ENCODE measurements at places on chromosomes 6 and 20.

DNA sequence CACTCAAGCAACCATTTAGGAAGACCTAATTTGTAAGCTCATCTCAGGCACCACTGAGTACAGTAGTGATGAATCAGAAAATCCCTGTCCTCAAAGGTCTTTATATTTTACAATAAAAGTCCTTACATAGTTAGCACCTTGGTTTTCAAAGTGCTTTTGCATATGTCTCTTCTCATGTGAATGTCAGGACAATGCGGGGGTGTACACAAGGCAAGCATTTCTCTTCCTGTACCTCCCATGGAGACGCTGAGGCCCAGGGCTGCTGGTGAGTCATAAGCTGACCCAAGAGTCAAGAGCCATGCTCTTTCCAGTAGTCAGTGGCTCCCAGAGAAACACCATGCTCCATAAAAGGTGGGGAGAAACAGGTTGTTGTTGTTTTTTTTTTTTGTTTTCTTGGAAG, 174.0 kb downstream of the GJA10 start:
- DNase-seq = no peak

DNA sequence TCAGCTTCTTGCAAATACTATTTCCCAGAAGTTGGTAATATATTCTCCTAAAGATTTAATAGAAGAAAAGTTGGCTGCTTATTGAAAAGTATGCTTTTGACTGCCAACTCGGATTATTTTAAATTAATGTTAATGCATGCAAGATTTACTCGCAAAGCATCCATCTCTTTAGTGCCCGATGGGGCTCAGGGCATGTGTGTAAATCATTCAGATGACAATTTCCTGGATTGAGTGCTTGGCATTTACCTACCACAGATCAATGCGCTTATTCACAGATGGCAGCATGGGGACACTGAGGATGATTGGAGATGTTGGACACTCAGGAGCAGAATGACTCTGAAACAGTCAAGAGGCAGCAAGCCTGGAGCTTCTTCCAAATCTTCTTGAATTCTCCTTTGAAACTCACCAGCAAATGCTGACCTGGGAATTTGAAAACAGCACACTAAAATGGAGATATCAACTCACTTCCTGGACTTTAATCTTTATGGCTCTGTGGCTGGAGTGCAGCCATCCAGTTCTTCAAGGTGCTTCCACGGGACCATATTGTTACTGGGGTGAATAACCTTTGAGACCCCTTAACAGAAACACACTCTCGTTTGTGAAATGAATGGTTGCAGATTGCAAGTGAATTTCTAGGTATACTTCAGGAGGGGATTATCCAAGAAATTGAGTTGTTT, 34.1 kb upstream of the TIAM2 start:
- DNase-seq = no peak

- no peak for DNase-seq
Measured at GRCh38 chr6:63236398-63236817, 25.1 kb downstream of the FKBP1C start.

DNA sequence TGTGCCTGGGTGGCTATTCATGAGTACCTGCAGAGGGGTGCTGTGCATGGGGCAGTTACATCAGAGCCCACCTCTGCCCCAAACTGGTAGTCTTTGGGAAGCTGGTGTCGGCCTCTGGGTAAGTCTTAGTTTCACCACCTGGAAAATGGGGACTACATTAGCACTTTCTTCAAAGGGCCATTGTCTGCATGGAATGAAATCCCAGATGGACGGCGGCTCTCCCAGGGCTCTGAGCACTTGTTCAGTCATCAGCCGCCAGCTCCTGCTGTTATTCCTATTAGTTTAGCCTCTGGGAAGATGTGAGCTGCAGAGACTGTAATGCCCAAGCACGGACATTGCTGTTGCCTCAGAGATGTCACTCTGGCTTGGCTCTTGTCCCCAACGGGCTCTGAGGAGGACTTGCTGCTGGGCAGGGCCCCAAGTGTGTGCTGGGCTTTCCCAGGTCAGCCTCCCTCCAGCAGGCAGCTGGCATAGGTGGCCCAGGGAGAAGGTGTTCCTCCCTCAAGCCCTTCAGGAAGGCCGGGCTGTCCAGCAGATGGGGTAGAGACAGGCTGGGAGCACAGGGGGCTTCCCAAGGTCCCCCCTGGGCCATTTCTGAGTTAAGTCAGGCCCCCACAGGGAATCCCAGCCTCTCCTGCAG, 268.3 kb downstream of the TFAP2C start:
- DNase-seq = no peak

GRCh38 chr6:139679516-139680179, 305.2 kb upstream of the CITED2 start:
- no peak for DNase-seq

DNA sequence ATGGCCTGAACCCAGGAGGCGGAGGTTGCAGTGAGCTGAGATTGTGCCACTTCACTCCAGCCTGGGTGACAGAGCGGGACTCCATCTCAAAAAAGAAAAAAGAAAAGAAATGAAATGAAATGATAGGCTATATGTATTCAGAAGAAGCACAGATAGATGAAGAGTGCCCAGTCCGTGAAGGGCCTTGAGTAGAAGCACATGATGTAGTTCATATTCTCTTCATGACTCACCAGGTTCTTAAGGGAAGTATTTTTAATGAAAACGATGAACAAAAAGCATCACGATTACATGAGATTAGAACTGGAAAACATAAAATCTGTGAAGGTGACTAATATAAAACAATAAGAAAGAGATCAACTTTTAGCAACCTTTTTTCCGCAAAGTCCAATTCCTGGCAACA, 29.8 kb downstream of the TPD52L1 start:
- no peak for DNase-seq

DNA sequence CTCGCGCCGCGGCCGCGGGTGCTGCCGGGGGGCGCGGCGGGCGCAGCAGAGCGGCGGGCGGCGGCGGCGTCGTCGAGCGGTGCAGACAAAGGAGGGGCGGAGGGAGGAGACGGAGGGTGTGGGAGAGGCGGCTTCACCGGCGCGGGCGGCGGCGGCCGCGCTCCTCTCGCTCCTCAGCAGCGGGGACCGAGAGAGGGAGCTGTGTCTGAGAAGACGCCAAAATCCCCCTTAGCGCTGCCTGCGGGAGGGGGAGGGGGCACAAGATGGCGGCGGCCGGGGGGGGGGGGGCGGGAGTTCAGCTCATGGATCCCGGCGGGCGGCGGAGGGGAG, 296 bp downstream of the ADNP start:
- DNase-seq = no peak

DNA sequence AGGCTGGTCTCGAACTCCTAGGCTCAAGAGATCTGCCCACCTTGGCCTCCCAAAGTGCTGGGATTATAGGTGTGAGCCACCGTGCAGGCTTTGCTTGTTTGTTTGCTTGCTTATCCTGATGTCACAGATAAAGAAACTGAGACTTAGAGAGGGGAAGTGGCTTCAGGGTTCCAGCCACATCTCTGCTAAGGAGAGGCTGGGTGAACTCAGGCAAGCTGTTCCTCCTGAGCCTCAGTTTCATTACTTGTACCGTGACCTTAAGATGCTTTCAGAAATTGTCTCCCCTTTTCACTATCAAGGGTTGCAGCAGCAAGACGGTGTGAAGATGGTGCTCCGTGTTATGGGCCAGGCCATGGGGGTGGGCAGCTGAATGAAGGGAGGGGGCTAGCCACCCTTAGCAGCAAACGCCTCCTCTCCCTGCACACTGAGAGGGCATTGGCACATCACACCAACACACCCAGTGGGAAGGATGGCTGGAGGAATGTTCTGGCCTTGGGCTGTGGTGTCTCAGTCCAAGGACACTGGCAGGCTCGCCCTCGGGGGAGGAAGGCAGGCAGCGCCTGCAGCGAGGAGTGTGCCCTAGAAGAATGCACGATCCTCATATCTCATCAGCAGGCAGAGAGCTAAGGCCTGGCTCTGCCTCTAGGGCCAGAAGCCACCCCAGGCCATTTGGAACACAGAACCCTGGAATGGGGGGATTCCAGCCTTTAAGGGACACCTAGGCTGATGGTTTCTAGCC, 48.2 kb upstream of the TLDC2 start:
- no peak for DNase-seq

DNA sequence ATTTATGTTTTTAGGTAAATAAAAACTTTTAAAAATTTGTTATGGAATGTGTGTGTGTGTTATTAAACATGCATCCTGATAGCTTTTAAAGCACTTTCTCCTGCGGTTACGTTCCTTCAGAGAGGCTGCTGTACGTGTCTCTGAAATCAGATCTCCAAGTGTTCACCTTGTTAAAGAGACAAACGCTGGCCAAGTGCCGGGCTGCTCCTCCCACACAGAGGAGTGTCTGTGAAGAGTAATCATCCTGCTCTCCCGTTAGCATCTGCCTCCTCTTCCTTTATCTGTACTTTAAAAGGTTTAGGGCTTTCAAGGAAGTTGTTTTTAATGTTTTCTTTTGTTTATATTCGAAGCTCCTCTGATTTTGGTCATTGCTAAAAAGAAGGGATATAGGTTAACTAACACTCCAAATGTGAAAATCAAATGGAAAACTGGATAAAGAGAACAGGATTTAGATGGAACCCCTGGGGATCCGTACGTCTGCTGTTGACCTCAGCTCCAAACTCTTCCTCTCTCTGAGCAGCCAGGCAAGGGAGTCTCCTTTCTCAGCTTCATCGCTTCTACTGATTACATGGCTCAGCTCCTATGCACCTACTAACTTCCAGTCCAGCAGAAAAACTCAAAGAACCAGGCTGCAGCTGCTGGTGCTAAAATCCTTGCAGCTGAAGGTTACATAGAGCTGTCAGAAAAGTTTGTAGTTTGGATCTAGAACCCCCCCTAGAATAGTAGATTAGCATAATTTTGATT, 20.0 kb downstream of the IRF4 start:
- no peak for DNase-seq

DNA sequence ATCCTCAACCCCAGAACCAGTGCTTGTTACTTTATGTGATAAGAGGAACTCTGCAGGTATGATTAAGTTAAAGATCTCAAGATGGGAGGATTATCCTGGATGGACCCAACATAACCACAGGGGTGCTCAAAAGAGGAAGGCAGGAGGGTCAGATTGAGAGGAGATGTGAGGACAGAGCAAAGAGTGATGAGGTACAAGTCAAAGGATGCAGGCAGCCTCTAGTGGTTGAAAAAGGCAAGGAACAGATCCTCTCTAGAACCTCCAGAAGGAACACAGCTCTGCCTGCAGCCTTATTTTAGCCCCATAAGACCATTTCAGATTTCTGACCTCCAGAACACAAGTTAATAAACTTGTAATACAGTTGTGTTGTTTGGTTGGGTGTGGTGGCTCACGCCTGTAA, 41.2 kb downstream of the PDSS2 start:
- no peak for DNase-seq
